ENCODE measurements at places on chromosomes 12 and 14. TPM values are rescaled to one million over a fixed set of nuclear protein-coding genes. Genes with fewer than 3 reads are reported as not detected.

Gene COCH
- 3.9 TPM for polyA plus RNA-seq

Gene NIN
- polyA plus RNA-seq: 43.1 TPM

Gene C12orf50
- polyA plus RNA-seq: 0.57 TPM

DNA sequence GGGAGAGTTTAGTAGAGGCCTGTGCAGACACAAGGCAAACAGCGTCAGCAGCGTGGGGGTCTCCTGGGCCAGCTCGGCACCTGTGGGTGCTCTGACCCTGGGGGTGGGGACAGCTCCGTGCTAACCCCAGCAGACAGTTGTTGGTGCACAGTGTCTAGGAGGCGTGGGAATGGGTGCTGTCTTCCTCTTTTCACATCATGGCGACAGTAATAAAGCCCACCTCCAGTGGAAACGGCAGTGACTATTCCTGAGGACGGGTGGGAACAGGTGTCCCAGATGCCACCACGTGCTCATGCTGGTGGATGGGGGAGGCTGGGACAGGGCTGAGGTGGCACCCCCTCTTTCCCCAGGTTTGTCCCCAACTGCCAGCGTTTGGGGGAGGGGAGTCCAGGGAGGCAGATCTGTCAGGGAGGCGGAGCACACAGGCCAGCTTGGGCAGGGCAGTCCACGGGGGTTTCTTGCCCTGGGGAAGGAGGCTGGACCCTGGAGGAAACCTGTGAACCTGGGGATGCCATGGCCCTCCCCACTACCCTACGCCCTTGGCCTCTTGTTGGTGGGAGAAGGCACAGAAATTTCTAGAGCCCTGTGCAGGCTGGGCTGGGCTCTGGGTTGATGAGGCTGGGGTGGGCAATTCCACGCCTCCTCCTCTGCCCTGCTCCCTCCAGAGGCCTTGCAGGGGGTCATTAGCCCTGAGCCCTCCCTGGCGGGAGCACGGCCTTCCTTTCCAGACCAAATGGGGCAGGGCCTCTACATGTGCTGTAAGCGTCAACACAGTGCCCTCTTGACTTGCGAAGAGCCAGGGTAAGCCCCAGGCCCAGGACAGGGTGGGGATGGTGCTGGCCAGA, 3.8 kb downstream of the ZBTB42 start:
- no peak for DNase-seq

- no peak for DNase-seq
These were observed 48.6 kb downstream of the PPP1R36 start for GRCh38 chr14:64598404-64598803.

GRCh38 chr12:56042843-56043242, 1.1 kb downstream of the RPS26 start:
- no peak for DNase-seq
